ENCODE measurements at places on chromosomes 2 and 18. TPM values are rescaled to one million over a fixed set of nuclear protein-coding genes. Genes with fewer than 3 reads are reported as not detected.

The DSG2 gene
- total RNA-seq: 45.3 TPM

- DNase-seq: peak; percentile 38
Observed at GRCh38 chr18:31586616-31587015, 5.1 kb upstream of the TTR start.

- DNase-seq: peak; percentile 5
Observed at GRCh38 chr2:58419983-58420382, 178.9 kb upstream of the FANCL start.

The GYPC gene
- 45.6 TPM for total RNA-seq

The STK11IP gene
- total RNA-seq: 22.4 TPM

DNA sequence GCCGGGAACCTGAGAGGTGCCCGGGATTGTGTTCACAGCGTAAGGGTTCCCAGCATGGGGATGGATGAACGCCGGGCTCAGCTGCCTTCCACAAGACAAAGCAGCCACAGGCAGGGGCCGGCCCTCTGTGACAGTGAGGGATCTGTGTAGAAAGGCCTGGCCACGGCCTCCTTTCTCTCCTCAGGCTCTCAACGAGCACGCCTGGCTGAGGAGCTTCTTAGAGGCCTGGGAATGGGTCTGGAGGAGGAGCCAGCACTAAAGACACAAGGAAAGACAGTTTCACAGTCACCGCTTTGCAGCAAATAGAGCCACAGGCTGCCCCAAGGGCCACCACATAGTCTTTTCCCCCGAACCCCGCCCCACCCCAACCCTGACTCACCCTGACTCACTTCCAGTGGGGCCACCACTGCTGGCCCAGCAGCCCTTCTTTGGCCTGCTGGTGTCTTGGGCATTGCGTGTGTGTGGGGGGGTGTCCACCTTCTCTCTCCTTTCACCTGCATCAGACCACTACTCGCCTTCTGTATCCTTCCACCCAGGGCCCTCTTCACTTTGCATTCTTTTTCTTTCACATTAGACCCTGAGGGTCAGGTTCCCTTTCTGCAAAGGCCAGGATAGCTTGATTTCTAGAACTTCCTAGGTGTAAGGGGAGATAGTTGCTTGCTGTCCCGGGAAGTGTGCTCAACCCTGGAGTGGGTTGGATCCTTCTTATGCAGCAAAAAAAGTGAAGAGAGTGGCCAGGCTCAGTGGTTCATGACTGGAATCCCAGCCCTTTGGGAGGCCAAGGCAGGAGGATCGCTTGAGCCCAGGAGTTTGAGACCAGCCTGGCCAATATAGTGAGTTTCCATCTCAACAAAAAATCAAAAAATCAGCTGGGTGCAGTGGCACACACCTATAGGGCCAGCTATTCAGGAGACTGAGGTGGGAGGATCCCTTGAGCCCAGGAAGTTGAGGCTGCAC is 19.3 kb upstream of the HPCAL1 start:
- DNase-seq: peak; percentile 57

The NT5DC4 gene
- total RNA-seq: not detected

- no peak for DNase-seq
Observed at GRCh38 chr18:79326413-79327198, 69.1 kb upstream of the NFATC1 start.

DNA sequence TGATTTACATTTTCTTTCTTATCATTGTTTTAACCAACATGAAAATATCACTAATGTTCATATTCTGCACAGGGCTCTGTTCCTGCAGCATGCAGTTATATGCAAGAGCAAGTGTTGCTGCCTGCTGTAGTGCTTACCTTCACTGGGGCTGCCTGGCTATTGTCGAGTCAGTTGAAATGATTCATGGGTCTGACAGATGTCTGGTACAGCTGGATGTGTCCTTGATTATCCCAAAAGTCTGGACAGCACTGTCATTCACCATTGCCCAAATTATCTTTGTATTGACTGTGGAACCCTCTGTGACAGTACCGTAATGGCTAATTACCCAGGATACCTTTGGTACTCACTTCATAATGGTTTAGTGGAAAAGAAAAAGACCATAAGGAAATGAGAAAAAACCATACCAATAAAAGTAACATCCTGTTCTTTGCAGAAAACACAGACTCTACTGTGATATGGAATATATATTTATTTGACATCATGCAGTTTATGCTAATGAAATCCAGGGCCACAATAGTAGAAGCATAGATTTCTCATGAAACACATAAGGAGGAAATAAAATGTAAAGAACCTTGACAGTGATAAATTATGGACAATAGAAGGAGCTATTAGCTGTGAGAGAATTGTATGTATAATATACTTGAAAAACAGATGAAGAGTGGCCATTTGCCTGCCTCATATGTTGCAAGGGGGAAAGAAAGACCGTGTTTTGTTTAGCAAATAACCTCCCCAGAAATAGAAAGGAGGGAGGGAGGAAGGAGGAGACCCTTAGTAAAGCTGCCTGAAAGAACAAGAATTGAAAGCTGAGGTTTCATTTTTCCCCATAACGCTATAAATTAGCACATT is 249.8 kb upstream of the ATP5MC3 start:
- DNase-seq: no peak

The TANC1 gene
- total RNA-seq: 21.8 TPM

DNA sequence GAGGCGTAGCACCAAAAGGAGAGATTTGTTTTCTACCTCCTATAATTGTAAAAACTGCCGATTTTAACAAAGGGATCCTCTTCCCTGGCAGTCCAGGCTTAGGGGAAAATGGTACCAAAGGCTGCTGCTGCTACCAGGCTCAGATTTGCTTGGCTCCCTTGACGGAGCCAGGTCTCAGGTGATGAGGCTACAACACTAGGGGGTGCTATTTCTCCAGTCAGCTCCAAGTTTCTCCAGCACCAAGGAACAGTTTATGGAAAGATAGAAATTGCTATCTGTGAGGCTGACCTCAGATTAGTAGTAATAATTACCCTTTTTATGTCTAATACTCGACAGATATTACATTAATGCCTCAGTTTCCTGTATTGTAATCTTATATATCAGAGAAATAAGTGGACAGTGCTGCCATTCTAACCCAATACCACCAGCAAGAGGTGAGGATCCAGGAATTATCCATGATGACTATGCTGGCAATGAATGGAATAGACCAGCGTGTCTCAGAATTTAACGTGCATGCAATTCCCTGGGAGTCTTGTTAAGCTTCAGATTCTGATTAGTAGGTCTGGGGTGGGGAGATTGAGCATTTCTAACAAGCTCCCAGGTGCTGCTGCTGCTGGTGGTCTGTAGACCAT is 111.3 kb downstream of the ESCO1 start:
- peak; percentile 77 for DNase-seq

DNA sequence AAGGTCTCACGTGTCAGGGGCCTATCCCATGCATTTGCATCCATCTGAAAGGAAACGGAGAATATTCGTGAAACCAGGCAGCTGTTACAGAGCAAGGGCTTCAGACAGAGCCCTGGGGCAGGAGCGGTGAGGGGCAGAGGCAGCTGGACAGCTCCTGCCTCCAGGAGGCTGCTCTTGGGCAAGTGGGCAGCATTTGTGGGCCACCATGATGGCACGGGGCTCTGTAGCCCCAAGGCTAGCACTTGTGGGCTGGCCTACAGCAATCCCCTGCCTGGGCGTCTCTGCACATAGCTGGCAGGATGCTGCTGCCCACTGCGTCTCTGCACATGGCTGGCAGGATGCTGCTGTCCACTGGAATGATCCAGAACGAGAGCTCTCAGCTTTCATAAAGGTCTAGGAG is 52.8 kb upstream of the PTMA start:
- DNase-seq: no peak

GRCh38 chr2:103520547-103520946 is 758.7 kb downstream of the TMEM182 start:
- DNase-seq: no peak

The DTNA gene
- 27.6 TPM for total RNA-seq

The RGPD4 gene
- total RNA-seq: not detected

GRCh38 chr18:11658989-11659388 is 30.1 kb upstream of the GNAL start:
- no peak for DNase-seq

- DNase-seq: no peak
Observed at GRCh38 chr18:36460854-36461253, 163.3 kb downstream of the FHOD3 start.

- no peak for DNase-seq
Observed at GRCh38 chr2:117818921-117819320, 4.4 kb downstream of the DDX18 start.

The VWC2L gene
- 0.11 TPM for total RNA-seq

The SNTG2 gene
- 0.66 TPM for total RNA-seq

The COLEC12 gene
- 61.1 TPM for total RNA-seq

- no peak for DNase-seq
Observed at GRCh38 chr2:56026828-56027227, 103.2 kb upstream of the EFEMP1 start.

GRCh38 chr18:6406075-6406909 is 8.4 kb downstream of the L3MBTL4 start:
- DNase-seq: peak; percentile 53

GRCh38 chr2:181142514-181142913 is 162.1 kb downstream of the UBE2E3 start:
- DNase-seq: no peak

The EGR4 gene
- 0.06 TPM for total RNA-seq

DNA sequence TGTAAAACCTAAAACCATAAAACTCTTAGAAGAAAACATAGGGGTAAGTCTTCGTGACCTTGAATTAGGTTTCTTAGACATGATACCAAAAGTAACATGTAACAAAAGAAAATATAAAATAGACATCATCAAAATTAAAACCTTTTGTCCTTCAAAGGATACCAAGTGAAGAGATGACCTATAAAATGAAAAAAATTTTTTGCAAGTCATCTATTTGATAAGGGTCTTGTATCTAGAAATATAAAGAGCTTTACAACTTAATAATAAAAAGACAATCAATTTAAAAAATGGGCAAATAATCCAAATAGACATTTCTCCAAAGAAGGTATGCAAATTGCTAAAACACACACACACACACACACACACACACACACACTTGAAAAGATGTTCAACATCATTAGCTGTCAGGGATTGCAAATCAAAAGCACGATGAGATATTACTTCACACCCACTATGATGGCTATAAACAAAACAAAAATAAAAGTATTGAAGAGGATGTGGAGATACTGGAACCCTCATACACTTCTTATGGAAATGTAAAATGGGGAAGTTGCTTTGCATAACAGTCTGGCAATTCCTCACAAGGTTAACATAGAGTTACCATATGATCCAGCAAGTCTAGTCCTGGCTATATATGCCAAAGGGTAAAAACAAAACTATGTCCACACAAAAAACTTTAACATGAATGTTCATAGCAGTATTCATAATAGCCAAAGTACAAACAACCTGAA is 23.3 kb downstream of the SPDYA start:
- DNase-seq: no peak

- DNase-seq: no peak
Observed at GRCh38 chr18:681985-682384, 24.5 kb downstream of the TYMS start.

The PRKAG3 gene
- total RNA-seq: not detected

DNA sequence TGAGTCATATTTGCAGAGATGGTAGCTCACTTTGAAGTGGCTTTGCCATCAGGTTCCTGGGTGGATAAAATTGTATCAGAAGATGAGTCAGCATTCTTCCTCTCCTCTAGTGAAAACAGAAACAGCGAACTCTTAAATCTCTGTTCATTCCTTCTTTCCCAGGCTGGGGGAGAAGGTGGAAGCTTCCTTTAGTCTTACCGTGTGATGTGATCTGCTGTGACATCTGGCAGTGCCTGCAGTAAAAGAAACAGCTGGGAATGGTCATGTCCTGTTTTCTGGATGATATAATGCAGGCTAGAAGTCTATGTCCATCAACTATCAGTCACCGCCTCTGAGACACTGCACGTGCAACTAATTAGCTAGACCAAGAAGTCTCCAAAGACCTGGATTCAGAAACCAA is 171.6 kb downstream of the VAPA start:
- peak; percentile 37 for DNase-seq

GRCh38 chr2:25482341-25482740 is 140.6 kb upstream of the DNMT3A start:
- DNase-seq: no peak

GRCh38 chr2:163736433-163737189 is 803 bp upstream of the FIGN start:
- peak; percentile 79 for DNase-seq

- DNase-seq: no peak
Observed at GRCh38 chr2:44722026-44722625, 219.4 kb upstream of the SIX3 start.

The ITGB6 gene
- total RNA-seq: 0.12 TPM

DNA sequence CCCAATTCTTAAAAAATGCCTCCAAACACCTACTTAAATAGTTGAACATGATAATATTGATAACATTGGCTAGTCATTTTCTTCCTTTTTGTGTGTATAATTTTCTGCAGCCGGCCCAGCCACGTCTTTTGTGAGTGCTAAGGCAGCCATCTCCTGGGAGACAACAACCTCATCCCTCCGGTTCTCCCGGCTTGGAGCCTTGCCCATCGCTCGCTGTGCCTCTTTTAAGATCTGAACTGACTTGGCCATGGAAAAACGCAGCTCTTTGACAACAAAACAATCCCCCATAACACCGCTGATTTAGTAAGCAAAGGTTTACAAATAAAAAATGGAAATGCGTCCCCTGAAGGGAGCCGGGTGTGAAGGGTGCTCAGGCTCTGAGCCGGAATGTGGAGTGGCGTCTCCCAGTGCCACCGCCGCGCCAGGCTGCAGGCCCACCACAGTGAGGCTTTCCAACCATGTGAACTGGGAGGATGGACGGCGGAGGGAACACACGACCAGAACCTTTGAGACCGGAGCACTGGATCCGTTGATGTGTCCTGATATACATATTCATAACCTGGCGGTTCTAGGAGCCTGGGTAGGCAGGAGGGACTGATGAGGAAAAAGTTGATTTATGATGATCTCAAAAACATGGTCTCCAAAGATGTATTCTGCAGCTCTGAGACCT is 87.4 kb downstream of the SMIM21 start:
- no peak for DNase-seq

- DNase-seq: no peak
Observed at GRCh38 chr2:189341077-189341476, 100.2 kb upstream of the WDR75 start.

DNA sequence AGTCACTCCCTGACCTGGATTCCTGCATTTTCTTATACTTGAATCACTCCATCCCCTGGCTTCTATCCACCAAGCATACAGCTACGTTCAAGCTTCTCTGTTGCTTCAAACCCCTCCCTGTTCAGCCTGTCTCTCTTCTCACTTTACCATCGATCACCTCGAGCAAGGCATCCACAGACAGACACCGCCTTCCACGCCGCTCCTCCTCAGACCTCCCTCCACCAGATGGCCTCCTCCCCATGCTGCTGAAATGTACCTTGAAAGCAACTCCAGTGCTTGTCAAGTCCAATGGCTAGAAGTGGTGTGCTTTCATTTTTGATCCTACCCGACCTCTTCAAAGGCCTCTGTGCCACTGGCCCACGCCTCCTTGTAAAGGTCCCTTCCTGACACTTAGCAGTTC is 131.3 kb upstream of the ACAA2 start:
- peak; percentile 21 for DNase-seq

DNA sequence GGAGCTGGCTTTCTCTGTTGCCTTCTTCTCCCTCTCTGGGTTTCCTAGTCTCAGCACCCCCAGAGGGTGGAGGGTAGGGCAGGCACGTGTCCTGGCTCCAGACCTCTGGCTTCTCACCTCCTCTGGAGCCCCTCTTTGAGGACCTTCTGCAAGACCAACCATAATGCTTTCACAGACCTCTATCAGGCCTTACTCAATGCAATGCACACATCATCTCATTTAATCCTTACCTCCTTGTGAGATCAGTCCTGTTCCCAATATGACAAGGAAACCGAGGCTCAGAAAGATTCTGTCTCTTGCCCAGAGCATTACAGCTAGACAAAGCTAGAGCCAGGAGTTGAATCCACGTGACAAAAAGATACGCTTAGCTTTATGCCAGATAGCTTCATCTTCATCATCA is 8.2 kb downstream of the ATOH8 start:
- no peak for DNase-seq

GRCh38 chr18:9095297-9096006 is 7.0 kb upstream of the NDUFV2 start:
- DNase-seq: peak; percentile 57
